ENCODE measurements at places on chromosomes 7 and 10.

GRCh38 chr7:55570939-55571338 lies 1.4 kb downstream of the VOPP1 start:
- no peak for DNase-seq

GRCh38 chr7:50404392-50404791 lies 45.8 kb downstream of the FIGNL1 start:
- DNase-seq: no peak

GRCh38 chr10:29486433-29486832 lies 148.3 kb downstream of the SVIL start:
- no peak for DNase-seq

DNA sequence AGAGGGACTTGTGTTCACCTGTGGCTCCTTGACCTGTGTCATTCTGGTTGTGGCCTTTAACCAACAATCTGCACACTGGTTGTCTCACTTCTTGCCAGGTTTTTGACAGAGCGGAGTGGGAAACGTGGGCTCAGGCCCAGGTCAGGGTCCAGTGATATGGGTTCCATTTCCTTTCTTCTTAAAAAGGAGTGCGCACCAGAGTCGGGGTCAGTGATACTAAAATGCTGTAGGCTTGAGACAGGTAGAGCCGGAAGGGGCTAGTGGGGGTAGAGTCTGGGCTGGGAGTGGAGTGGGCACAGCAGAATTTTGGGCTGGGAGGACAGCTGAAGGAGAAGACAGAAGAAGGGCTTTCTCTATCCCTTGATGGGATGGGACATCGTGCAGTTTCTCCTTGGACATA lies 61.2 kb downstream of the SH2D4B start:
- DNase-seq: no peak

DNA sequence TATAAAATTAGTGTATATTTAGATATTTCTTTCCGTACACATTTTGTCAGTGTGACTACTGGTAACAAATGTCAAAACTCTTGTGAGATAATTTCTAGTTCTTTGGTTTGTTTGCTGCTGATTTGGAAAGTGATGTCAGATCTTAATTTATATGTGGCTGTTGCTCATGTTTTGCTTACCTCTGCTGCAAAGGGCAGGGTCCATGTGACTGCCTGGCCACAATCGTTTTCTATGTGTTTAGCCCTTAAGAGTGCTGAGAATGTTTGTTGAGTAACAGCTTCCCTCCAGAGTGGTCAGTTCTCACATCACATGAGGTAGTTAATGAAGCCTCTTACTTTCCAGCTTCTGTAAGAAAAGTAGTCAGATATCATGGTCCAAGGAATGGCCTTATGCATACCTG lies 4.2 kb downstream of the NRBF2 start:
- no peak for DNase-seq

GRCh38 chr10:61304746-61305145 lies 148.4 kb downstream of the TMEM26 start:
- no peak for DNase-seq

DNA sequence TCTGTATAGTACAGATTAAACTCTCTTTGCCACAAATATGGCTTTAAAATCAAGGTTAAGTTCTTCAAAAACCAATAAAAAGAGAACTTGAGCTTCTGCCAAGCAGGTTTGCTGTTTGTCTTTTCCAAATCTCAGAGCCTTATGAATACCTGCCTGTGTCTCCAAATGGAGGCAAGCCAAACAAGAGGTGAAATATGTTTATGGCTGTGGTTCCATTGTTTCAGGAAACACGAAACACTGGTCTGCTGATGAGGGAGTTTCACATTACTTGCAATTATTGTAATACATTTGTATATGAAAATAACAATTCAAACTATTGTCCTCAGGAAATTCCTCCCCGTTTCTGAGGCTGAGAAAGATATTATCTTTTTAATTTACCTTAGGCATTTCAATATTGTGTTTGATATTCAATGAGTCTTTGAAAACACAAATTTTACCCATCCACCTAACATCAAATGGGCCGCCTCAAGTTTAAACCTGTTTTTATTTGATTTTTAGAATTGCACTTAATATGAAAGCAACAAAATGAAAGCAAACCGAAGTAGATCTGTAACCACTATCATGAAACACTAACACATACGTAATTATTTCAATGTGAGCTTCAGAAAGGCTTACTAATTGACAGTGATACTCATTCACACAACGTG lies 359.3 kb downstream of the HGF start:
- DNase-seq: no peak

DNA sequence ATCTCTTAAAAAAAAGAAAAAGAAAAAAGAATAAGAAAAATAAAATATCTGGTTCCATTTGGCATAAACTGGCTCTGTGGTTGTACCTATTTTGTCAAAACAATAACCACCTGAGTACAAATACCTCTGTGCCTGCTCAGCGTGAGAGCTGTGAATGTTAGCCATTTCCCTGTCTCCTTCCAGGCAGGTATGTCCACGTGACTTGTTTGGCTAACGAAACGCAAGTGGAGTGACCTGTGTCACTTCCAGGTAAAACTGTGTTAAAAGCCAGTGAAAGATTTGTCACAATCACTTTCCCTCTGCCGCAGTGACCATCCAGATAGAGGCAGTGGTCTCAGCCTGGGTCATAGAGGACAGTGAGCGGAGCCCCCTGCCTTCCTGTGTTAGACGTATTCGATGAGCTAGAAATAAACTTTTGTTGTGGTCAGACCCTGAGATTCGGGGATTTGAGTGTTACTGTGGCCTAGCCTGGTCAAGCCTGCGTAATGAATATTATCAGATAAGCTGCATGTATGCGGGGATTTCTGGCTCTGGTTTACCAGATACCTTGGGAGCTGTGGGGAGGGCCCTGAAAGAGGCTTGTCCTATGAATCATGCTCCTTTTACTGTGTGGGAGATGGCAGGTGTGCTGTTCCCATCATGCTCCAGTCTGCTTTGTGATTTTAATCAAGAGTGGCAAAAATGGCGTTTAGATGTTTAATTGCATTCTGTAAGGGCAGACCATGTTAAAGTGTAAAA lies 3.8 kb downstream of the PTER start:
- DNase-seq: no peak

DNA sequence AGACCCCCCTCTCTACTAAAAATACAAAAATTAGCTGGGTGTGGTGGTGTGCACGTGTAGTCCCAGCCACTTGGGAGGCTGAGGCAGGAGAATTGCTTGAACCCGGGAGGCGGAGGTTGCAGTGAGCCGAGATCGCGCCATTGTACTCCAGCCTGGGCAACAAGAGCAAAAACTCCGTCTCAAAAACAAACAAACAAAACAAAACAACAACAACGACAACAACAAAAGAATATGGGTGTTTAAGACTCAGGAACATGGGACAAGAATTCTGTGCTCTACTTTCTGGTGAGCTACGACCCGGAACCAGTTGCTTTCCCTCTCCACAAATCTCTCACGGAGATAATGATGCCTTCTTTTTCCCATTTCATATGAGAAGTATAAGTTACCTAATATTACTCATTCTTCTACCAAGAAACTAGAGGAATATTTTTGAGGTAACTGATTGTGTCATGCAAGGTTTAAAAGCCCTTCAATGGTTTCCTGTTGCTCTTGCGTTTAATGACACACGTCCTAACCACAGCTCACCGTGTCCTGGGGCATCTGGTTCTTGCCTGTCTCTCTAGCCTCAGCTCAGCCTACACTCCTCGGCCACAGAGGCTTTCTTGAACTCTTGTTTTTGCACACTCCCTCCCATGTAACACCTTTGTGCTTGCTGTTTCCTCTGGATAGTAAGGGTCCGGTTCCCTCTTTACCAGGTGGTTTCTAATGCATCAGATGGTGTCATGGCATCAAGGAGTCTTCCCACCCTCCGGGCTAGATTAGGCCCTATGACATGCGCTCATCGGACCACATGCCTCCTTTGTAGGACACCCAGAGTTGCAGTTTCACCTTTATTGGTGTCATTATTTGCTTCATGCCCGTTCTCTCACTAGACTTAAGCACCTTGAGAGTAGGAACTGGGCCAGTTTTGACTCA lies 67.5 kb downstream of the PFKFB3 start:
- peak; percentile 62 for DNase-seq

GRCh38 chr10:113704637-113705343 lies 25.1 kb downstream of the CASP7 start:
- DNase-seq: no peak

Data from activated T-cell treated with anti-CD3 and anti-CD28 coated beads, Interleukin-2, amount 50 U/mL, for 1 hour (primary cell).